CD4-positive, alpha-beta T cell treated with Interleukin-2 at 100 ng/mL for 4 hours (primary cell): ENCODE measurements at places on chromosomes 5 and 9.

DNA sequence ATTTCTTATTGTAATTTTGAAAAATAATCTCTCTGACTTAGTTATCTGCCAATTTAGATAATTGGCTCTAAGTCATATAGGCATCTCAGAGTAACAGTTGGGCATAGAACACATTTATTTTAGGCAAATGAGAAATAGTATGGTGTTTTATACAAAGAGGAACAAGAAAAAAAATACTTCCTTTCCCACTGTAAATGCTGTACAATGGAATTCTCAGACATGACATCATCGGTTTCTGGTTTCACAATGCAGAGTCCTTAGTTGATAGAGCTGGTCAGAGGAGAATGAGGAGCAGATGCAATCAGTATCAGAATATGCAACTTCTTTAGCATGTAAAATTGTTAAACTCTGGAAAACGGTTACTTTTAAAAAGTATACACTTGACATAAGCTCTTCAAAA, 49.4 kb downstream of the PLK2 start:
- no peak for DNase-seq

GRCh38 chr5:132854301-132854700, 12.0 kb downstream of the GDF9 start:
- no peak for DNase-seq

GRCh38 chr9:8140557-8140956, 341.0 kb upstream of the DMAC1 start:
- DNase-seq, result no peak

GRCh38 chr5:10678244-10678643, 82.8 kb downstream of the DAP start:
- DNase-seq, result no peak

DNA sequence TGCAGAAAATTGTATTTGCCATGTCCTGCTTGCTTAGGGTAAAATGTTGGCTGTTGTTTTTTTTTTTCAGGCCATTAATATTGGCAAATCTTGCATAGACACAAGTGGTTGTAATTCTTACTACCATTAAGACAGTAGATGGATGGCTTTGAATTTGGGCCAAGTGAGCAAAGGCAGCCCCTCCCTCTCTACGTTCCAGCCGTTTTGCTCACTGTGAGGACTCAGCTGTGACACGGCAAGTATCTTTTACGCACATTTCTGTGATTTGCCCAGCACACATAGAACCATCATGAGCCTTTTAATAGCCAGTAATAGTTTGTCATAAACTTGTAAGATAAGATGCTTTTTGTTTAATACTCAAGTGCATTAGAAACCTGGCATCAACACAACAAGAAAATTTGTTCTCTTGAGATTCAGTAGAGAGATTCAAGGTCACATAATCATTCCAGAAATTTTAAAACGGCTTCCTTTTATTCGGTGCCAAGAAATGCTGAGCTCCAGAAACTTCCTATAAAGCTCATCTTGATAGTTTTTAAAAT, 205.2 kb upstream of the ADCY2 start:
- DNase-seq, result no peak

DNA sequence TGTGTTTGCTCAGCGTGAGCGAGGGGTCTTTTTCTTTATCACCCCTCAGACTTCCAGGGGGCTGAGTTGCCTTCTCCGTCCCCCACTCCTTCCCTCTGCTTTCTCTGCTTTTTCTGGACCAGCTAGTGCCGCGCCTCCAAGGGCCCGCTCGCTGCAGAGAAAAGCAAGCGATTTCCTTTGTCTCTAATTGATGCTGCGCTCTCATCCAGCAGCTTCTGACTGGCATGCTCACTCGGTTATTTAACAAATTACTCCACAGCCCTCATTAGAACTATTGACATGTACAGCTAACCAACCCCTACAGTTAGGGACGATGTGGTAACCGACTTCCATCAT, 288.0 kb downstream of the ELAVL2 start:
- no peak for DNase-seq

DNA sequence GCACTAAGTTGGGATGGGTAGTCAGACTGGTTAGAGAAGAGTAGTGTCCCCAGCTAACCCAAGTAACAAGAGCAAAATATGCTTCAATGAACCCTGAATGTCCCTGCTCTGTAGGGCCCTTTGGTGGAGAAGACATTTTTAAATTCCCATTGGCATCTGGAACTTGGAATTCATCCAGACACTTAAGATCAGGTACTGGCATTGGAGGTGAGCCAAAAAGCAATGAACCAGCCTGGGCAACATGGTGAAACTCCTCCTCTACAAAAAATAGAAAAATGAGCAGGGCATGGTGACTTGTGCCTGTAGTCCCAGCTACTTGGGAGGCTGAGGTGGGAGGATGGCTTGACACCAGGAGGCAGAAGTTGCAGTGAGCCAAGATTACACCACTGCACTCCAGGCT, 58.9 kb upstream of the ZNF618 start:
- no peak for DNase-seq

GRCh38 chr5:167177736-167178135, 1113.7 kb upstream of the WWC1 start:
- no peak for DNase-seq

- DNase-seq, result no peak
These were observed 41.8 kb upstream of the PAM start for GRCh38 chr5:102713278-102713677.

DNA sequence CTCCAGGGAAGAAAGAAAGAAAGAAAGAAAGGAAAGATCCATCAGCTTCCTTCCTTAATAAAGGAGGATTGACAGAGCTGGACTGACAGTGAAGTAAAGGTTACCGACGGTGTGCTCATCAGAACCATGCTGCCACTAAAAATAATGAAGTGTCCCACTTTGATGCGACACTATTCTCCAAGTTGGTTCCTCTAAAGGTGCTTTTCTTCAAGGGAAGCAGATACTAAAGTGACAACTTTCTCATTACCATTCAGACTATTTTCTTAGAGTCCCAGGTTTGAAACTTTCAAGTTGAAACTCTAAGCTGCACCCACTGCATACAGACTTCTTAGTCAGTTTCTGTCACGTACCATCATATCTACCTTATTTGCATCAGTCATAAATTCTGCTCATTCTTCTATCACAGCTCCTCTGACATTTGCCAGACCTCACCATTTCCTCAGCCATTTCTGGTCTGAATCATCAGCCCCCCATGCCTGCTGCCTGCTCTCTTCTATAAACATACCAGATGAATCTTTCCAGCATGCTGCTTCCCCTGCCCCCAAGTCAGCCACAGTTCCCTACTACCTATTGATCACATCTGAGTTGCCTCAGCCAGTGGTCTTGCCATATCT, 177.6 kb downstream of the DEPDC1B start:
- no peak for DNase-seq

DNA sequence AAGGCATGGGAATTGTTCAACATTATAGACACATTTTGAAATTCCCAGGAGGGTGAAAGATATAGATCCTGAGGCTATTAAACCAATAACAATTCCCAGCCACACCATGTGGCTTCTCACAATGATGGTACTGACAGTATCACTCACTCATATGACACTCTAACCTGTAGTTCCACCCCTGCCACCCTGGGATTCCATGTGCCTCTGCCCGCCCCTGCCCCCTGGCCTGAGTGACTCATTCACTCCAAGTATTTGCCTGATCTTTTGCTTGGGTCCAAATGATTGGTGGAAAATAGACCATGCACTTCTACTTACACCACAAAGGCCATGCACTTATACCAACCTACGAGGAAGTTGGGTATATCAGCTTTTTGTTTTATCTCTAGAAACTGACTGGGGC, 305.2 kb upstream of the DAB2 start:
- DNase-seq, result no peak

DNA sequence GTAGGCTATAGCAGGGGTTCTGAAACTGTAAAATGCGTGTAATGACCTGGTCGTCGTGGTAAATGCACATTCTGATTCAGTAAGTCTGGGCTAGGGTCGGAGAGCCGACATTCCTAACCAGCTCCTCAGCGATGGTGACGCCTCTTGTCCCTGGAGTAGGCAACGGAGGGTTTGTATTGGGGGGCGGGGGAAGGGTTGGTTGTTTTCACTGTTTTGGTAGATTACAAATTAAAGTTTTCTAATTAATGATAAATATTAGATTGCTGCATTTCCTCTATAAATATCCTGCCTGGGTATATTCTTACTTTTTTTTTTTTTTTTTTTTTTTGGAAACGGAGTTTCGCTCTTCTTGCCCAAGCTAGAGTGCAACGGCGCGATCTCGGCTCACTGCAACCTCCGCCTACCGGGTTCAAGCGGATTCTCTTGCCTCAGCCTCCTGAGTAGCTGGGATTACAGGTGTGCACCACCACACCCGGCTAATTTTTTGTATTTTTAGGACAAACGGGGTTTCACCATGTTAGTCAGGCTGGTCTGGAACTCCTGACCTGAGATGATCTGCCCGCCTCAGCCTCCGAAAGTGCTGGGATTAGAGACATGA, 566 bp upstream of the ALDH7A1 start:
- no peak for DNase-seq

GRCh38 chr9:136564379-136564988, 18.6 kb upstream of the NOTCH1 start:
- DNase-seq, result no peak

- no peak for DNase-seq
These were observed 638.1 kb downstream of the ACTL7B start for GRCh38 chr9:108217431-108218349.

GRCh38 chr9:111828193-111828592, 33.5 kb upstream of the SHOC1 start:
- DNase-seq, result peak; percentile 37

DNA sequence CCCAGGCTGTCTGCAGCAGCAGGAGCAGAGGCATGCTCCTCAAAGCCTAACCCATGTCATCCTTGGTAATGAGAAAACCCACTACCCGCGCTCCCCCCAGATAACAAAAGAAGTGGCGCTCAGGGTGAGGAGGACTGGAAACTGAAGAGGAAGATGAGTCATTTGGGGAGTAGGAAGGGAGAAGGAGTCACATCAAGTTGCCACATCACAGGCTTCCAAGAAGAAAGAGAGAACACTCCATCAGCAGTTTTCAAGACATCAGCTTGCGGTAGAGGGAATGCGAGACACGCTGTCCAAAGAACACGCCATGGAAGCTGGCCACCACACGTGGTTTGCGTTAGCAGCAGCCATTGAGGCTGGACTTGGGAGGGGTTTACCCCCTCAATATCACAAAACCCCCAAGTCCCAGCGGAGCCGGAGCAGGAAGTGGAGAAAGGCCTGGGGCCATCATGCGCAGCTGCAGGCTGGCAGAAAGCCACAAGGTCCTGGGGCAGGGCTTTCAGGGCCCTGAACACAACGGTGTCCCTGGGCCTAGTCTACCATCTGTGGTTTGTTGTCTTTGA, 41.5 kb downstream of the SH3PXD2B start:
- DNase-seq, result no peak
